ENCODE measurements at places on chromosomes 7 and 10. TPM values are rescaled to one million over a fixed set of nuclear protein-coding genes. Genes with fewer than 3 reads are reported as not detected.

GRCh38 chr7:30177186-30177585 is 42.4 kb downstream of the MTURN start:
- DNase-seq: no peak

Gene ACTL6B
- not detected for total RNA-seq

Gene OPN1SW
- total RNA-seq: not detected

DNA sequence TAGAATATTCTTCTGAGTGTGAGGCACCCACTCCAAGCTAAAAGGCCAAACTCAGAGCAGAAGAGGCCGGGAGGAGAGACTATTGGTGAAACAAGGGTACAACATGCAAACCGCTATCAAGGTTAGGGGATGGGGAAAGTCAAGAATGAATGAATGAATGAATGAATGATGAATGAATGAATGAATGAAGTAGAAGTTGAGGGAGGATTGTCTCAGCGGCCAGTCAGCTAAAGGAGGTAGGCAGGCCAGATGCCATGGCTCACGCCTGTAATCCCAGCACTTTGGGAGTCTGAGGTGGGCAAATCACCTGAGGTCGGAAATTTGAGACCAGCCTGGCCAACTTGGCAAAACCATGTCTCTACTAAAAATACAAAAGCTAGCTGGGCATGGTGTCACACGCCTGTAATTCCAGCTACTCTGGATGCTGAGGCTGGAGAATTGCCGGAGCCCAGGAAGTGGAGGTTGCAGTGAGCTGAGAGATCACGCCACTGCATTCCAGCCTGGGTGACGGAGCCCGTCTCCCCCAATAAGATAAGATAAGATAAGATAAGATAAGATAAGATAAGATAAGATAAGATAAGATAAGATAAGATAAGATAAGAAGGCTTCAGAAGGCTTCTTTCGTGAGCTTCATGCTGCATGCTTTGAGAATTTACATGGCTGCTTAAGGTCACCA is 250.8 kb downstream of the CCDC3 start:
- DNase-seq: peak; percentile 47

DNA sequence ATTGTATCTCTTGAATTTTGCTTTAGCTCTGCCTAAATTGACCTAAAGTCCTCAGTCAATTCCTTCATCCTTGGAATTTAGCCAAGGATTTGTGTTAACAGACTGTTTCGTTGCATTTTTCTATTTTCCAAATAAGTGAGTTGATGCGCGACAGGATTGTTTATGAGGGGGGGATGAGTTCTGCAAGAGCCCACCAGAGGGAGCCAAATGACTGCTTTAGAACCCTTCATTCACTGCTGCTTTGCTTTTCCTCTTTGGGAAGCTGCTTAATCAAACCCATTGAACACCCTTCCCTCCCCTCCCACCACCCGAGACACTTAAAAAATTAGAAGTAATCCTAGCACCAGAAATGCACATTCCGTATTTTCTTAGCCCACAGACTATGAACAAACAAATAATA is 33.7 kb upstream of the PTF1A start:
- DNase-seq: peak; percentile 30

Gene CYP3A4
- total RNA-seq: not detected

Gene NME8
- not detected for total RNA-seq

Gene AQP1
- 10.0 TPM for total RNA-seq

Gene PBLD
- 5.7 TPM for total RNA-seq

DNA sequence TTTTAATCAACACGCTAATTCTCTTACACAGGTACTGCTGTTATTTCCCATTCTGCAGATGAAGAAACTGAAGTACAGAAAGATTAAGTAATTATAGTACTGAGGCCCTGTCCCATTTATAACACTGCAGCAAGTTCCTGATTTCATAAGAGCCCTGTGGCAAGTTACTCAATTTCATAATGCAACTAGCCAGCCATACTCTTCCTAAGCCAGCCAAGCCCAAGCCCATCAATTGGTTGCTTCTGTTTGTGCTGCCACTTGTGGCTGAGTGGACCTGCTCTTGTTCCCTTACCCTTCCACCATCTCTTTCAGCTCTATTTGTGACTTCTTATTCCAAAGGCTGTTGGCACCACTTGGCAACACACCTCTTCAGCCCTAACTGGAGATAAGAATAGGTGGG is 19.7 kb upstream of the PRPF18 start:
- no peak for DNase-seq

- no peak for DNase-seq
Measured at GRCh38 chr10:64368298-64368697, 847.1 kb downstream of the REEP3 start.

- DNase-seq: peak; percentile 98
Measured at GRCh38 chr10:5945561-5946418, 31.6 kb downstream of the IL15RA start.

GRCh38 chr7:157347217-157347904 is 10.6 kb downstream of the DNAJB6 start:
- peak; percentile 86 for DNase-seq

Gene PODXL
- total RNA-seq: 29.9 TPM

Gene ANKRD61
- 0.18 TPM for total RNA-seq

GRCh38 chr10:78699971-78700370 is 368.8 kb upstream of the ZMIZ1 start:
- DNase-seq: no peak

DNA sequence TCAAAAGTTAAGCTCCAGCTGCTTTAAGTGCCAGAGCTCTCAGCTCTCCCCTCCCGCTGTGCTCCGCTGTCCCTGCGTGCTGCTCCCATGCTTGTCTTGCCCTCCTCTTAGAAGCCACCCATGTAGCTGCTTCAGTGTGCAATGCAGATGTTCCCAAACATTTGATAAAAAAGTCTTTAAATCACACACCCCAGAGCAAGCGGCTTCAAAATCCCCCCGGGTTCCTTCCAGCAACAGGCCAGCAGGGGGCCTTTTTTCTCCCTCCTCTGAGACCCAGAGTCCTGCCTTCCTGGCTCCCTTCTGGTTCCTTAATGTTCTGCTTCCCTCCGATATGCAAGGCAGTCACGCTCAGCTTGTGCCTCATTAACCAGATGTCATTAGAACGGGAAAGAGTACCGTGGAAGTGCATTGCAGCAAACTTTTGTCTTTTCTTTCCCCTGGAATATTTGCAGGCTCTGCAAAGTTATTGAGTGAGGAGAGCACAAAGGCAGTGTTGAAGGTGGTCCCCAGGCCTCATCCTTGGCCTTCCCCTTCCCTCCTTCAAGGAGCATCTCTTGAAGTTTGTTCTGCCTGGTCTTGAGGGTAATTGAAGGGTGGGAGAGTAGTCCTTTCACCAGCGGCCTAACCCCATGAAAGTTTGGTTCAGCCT is 25.5 kb downstream of the LDB3 start:
- DNase-seq: peak; percentile 26

Gene PPIF
- total RNA-seq: 25.3 TPM

DNA sequence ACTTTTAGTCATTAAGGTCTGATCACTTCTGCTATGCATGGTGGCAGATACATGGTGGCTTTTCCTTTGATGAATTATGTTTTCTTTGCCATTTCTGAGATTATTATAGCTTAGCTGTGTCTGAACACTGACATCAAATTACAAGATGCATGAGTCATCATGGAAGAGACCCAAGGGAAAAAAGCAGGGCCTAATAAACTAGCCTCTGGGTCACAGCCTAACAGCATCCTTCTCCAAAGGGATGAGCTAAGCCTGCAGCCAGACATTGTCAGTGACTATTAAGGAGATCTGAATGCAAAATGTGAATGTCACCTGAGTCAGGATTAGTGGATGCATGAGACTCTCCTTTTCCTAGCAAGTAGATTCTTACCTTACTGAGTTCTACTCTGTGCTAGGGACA is 19.1 kb upstream of the OGDHL start:
- DNase-seq: no peak

DNA sequence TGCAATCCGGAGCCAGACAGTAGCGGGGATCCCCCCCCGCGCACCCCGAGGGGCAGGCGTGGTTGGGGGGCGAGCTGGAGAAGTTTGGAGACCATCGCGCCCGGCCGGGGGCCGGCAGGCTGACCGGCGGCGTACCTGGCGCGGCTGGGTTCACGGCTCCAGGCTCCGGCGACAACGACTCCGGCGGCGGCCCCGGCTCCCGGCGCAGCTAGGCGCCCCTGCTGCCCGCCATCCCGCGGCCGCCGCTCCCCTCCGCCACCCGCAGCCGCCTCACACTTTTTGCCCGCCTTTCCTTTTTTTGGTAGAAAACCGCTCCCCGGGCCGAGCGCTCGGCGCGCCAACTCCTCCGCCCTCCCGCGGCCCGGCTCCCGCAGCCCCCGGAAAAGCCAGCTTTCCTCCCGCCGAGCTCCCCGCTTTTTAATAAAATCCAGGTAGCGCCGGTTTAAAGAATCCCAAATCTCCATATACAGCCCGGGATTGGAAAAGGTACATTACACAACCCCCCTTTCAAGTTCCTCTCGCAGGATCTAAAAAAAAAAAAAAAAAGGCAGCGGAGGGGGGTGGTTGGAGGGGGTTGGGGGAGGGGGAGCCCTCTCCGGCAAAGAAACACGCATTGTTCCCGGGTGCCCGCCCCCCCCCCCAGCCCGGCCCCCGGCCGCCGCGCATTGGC is at the start of gene TNRC18:
TNRC18 (minus strand) TSS at position 529 of the 670 bp plus-strand sequence. CDS start 2,588 bp downstream, outside the sequence.
- DNase-seq: no peak

Gene TBXAS1
- total RNA-seq: 1.1 TPM

DNA sequence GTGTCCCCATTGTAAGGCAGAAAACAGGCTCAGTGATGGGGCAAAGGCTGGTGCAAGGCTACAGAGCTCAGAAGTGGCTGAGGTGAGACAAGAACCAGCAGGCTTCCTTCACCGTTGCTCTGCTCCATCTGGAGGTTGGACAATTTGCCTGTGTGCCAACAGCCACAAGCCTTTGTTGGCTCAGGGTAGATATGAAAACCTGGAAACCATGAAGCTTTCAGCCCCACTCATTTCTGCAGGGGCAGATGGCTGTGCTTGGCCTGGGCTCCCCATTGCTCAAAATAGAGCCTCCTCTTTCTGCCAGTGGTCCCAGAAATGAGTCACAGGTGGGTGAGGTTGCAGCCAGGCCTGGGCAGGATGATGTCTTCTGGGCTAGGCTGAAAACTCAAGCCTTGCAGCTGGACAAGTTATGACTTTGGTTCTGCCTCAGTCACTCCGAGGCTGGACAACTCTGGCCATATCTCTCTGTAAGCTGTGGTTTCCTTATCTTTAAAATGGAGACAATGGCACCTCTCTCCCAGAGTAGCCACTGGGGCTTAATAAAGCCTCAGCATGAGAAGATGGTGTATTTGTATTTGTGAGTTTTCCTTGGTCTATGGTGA is 12.2 kb upstream of the ZNF273 start:
- no peak for DNase-seq

Data from astrocyte (in vitro differentiated cells and primary cell).